ENCODE measurements at places on chromosomes 2 and 18.

DNA sequence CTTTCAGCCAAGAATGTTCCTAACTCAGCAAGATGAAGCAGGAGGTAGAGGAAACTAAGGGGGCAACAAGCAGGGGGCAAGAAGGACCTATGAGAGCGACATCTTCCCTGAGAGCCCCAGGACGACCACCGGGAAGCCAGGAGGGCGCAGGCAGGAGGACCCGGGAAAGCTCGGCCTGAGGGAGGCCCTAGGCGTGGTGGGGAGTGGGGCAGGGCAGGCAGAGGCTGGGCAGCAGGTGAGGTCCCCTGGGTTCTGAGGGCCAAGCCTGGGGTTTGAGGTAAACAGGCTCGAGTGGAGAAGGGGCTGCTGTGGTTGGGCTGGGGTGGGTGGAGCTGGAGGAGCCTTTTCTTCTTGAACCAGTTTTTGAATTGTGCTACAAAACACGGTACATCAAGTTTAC, 1.3 kb upstream of the ALPI start:
- no peak overlapping the region for H3K27ac ChIP-seq
- H3K4me1 ChIP-seq, result no peaks in the 10 kb centered on the region
- H3K36me3 ChIP-seq, result no peaks in the 10 kb centered on the region
- no peak for DNase-seq
- no peaks in the 10 kb centered on the region for H3K27me3 ChIP-seq
- H3K4me3 ChIP-seq, result no peak overlapping the region

DNA sequence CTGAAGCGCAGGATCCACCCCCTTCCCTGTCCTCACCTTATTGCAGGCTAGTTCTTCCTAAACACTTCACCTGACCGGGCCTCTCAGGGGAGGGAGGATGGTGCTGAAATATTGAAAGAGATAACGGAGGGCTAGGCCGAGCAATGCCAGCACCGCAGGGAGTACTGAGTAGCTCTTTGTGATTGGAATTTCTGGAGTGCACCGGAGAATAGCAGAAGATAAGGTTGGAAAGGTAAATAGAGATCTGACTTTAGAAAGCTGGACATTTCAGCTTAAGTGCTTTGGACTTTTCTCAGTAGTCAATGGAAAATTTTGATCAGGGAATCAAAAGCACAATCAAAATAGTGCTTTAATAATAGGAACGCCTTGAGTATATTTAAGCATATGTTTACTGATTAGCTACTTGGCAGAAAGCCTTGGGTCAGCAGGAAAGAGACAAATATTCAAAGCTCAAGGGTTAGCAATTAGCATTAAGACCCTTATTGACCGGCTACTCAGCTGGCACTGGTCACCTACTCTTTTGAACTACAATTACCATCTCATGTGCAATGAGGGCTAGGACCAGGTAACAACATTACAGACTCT, 142.9 kb upstream of the NDUFV2 start:
- no peaks in the 10 kb centered on the region for H3K36me3 ChIP-seq
- H3K4me3 ChIP-seq, result no peak overlapping the region
- no peak for DNase-seq

GRCh38 chr2:64797881-64798575, 144.3 kb upstream of the SERTAD2 start:
- peak overlapping the region; percentile 37 for H3K27ac ChIP-seq
- H3K4me3 ChIP-seq, result no peak overlapping the region
- no peak for DNase-seq
- peaks cover 4% of the 10 kb centered on the region for H3K4me1 ChIP-seq

- peaks cover 3% of the 10 kb centered on the region for H3K4me1 ChIP-seq
- no peak overlapping the region for H3K27ac ChIP-seq
- DNase-seq, result no peak
- no peaks in the 10 kb centered on the region for H3K27me3 ChIP-seq
These were observed 47.5 kb downstream of the PTGR3 start for GRCh38 chr18:75161256-75162028.

DNA sequence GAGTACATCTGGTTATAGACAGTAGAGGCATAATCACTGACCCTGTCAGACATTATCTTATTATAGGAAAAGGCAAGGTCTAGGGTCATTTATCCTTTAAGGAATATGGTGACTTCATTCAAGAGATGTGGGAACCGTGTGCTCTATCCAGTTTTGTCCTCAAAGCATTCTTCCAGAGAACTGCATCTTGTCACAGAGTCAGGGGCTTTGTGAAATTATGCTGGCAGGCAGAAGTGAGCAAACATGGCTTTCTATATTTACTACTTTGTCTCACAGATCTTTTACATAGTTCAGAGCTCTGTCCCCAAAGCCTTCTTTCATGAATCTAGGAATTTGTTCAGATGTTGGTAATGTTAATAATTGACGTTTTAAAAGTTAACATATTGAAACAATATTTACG, 177.4 kb downstream of the ASXL3 start:
- H3K36me3 ChIP-seq, result no peaks in the 10 kb centered on the region
- no peak overlapping the region for H3K4me3 ChIP-seq
- peaks cover 16% of the 10 kb centered on the region for H3K4me1 ChIP-seq
- no peaks in the 10 kb centered on the region for H3K27me3 ChIP-seq

GRCh38 chr18:36066686-36067054, 689 bp downstream of the RPRD1A start:
- DNase-seq, result no peak
- H3K4me3 ChIP-seq, result peak overlapping the region; percentile 97
- no peaks in the 10 kb centered on the region for H3K36me3 ChIP-seq
- peaks cover 19% of the 10 kb centered on the region for H3K4me1 ChIP-seq
- H3K27ac ChIP-seq, result peak overlapping the region; percentile 95

DNA sequence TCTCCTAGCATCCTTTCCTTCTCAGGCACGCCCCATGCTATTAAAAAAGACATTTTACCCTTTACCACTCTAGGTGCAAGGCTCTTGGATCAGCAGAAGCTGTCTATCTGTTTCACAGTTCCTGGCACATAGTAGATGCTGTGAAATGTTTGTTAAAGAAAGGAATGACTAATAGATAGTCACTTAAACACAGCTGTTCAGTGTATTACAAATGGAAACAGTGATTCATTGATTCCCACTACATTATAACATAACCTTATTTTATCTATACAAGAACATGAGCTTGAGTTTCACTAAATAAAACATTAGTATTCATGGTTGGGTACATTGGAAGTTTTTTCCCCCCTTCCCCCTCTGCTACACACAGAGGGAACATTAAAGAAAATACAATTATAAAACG, 142.1 kb downstream of the ASXL3 start:
- no peak overlapping the region for H3K27ac ChIP-seq
- no peaks in the 10 kb centered on the region for H3K27me3 ChIP-seq
- no peak for DNase-seq
- no peak overlapping the region for H3K4me3 ChIP-seq
- H3K4me1 ChIP-seq, result no peaks in the 10 kb centered on the region
- no peaks in the 10 kb centered on the region for H3K36me3 ChIP-seq

All from body of pancreas (tissue), 4 donors.